Activated CD8-positive, alpha-beta memory T cell treated with anti-CD3 and anti-CD28 coated beads for 1 hour (primary cell): ENCODE measurements at places on chromosomes 5 and 9.

GRCh38 chr5:166302166-166302565, 1989.3 kb upstream of the WWC1 start:
- no peak for DNase-seq

DNA sequence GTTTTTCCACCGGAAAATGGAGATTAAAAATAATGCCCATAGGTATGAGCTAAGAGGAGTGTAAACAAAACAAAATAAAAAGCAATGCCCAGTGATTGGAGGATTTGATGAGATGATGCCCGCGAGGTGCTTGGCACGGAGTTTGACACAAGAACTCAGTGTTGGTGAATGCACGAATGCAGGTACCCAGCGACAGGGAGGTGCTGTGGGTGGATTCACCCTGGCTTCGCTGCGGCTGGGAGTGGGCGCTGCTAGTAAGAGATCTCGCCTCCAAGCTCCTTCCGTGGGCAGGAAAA, 526 bp upstream of the STXBP1 start:
- DNase-seq: no peak

GRCh38 chr5:176692839-176693476, 45.7 kb downstream of the TSPAN17 start:
- no peak for DNase-seq

GRCh38 chr5:149656576-149657182, 73.4 kb upstream of the PPARGC1B start:
- no peak for DNase-seq

DNA sequence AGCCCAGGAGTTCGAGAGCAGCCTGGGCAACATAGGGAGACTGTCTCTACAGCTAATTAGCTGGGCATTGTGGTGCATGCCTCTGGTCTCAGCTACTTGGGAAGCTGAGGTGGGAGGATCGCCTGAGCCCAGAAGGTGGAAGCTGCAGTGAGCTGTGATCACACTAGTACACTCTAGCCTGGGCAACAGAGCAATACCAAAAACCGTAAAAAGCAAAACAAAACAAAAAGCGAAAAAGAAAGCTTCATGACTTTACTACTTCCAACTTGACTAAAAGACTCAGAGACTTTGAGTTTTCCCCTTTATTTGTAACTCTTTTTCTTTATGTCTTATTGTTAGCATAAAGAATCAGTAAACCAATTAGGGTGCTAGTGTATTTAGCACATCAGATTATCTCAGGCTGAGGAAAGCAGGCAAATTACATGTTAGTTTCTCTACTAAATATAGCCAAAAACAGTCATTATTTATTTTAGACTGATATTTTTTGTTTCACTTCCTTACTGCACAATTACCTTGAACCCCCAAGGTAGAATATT, 5.4 kb downstream of the RAD17 start:
- no peak for DNase-seq

DNA sequence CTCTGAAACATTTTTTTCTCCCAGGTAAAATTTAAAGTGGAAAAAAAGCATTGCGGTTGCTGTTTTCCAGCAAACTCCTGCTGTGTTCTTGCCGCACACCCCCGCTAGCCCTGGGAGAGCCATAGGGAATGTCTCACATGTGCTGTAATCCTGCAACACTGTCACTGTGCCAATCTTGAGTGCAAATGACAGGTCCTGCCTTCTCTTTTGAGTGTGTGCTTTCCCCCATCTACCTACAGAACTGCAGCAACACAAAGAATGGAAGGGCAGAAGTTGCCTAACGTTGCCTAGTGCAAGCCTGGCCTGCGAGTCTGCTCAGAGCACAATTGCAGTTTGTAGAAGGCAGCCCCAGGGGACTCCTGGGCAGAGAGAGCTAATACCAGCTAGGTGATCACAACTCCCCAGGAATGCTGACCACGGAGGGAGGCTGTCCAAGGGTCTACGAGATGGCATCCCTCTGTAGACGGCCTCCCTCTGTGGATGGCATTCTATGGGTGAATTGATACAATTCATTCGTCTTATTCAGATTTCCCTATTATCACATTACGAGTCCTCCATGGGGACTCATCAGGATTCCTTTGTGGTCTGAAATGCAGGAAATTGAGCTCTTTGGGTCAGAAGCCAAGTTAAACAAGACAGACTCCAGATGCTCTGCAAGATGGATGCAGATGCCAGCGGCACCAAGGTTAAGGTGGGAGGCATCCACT, 172.6 kb upstream of the S1PR3 start:
- DNase-seq: no peak

DNA sequence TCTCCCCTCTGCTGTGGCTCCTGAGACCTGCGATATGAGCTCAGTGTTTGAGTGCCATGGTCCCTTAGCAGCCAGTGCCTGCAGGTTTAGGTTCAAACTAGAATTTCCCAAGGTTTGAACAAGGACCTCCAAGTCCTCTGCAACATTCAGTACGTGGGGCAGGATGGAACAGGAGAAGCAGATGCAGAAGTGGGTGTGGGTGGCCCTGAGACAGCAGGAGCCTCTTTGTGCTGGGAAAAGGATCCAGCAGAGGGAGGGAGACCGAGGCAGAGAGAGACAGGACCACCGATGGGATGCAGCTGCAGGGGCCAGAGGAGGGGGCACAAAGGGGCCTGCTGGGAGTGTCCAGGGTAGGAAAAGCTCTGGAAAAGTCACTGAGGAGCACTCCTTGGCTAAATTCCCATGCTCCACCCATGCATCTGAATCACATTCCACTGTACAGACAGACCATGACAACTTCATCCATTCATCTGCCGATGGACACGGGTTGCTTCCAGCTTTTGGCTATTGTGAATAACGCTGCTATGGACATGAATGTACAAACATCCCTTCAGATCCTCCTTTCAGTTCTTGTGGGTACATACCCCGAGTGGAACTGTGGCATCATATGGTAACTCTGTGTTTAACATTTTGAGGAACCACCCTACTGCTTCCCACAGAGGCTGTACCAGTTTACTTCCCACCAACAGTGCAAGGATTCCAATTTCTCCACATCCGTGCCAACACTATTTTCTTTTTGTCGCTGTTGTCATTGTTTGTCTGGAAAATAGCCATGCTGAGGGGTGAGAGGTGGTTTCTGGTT, 26.7 kb upstream of the SUSD3 start:
- no peak for DNase-seq

DNA sequence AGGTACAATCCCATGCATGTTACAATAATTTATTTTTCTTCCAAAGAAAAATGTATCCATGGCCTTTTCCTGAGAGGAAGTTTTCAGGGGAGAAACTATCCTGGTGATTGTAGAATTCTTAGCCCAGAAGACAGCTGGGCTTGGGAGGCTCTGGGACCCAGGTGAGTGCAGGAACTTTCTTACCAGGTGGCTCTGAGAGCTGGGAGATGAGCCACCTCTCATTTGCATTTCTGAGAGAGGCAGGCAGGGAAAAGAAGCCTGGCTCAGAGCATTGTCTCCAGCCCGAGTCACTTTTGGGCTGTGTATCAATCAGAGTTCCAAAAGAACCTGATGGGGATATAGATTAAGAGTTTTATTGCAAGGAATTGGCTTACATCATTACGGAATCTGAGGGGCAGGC, 52.7 kb downstream of the ALG2 start:
- no peak for DNase-seq

- no peak for DNase-seq
Observed at GRCh38 chr9:132878695-132879456, at the start of gene SPACA9. Gene SPACA9, plus strand, starts transcription at chr9:132878898. Its CDS starts 5,050 bp downstream, at chr9:132883948.

GRCh38 chr5:82991059-82991458, 86.1 kb downstream of the TMEM167A start:
- no peak for DNase-seq

DNA sequence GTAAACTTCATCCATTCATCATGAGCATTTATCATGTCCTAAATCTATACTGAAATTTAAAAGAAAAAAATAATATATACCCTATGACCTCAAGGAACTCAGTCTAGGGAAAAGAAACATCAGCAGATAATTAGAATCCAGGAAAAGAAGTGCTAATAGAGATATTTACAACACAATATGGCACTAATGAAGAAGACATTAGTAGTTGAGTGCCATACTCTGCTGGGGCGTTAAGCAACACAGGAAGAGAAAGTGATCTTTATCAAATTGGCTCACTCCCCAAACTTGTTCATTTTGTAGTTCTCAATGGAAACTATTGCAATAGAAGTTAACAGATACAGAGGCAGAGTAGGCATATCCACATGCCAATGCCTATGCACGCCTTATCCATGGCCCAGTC, 27.5 kb downstream of the GABRA6 start:
- DNase-seq: no peak

DNA sequence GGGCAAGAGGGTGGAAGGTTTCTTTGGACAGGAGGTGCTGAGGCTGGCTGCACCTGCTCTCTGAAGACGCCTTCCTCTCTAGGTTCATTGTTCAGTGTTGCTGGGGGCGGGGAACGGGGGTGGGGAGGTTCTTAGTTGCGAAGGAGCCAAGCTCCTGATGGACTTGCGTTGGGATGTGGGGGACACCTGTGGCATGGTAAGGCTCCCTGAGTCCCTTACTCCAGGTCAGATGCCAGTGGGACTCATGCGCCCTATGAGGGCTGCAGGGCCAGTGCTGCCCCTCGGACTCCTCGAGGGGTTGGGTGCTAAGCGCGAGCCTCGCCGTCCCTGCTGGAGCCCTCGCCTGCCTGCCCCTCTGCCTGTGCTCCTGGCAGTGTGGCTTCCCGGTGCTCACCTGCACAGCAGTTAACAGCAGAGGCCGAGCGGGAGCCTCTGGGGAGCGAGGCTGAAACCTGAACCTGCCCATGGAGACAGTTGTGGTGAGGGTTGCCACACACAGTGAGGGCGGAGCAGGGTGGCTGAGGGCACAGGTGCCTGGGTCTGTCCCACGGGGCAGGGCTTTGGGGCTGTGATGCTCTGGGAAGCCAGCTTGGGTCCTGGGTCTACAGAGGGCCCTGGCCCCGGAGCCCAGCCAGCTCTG, 5.5 kb downstream of the RNU6ATAC start:
- DNase-seq: no peak

GRCh38 chr5:103541114-103541513, 21.5 kb downstream of the NUDT12 start:
- no peak for DNase-seq

DNA sequence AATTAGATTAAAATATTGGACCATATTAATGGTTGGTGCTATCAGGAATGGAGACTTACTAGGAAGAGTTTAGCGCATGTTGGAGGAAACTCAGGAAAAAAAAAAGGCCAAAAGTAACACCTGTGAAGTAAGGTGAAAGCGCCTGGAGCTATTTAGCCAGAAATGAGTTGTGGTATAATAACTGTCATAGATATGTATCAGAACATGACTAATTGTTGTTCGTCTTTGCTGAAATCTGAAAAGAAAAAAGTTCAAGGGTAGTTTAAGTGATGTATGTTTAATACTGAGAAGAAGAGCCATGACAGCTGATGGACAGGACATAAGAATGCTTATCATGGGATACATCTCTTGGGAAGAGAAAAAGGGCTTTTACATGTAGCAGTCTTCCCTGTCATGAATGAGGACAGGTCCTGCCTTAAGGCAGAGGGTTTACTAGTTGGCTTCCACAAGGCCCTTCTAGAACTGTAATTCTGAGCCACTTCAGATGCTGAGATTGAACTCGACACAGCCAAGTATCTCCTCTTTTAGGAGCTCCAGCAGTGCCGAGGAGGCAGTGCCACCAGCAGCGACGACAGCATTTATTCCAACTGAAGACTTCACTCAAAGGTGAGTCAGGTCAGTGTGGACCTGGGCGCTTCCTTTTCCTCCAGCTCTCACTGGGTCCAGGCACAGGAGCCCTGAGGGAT, 940 bp upstream of the CAMK4 start:
- DNase-seq: no peak

GRCh38 chr5:180070756-180071530, 616 bp downstream of the RNF130 start:
- no peak for DNase-seq
